GM12865 (cell line): ENCODE measurements at places on chromosomes 1 and 21.
A peak's percentile ranks its signal among the peaks of the same experiment; 100 is the strongest.

- no peak for DNase-seq
These were observed 27.9 kb downstream of the AXDND1 start for GRCh38 chr1:179393721-179394120.

DNA sequence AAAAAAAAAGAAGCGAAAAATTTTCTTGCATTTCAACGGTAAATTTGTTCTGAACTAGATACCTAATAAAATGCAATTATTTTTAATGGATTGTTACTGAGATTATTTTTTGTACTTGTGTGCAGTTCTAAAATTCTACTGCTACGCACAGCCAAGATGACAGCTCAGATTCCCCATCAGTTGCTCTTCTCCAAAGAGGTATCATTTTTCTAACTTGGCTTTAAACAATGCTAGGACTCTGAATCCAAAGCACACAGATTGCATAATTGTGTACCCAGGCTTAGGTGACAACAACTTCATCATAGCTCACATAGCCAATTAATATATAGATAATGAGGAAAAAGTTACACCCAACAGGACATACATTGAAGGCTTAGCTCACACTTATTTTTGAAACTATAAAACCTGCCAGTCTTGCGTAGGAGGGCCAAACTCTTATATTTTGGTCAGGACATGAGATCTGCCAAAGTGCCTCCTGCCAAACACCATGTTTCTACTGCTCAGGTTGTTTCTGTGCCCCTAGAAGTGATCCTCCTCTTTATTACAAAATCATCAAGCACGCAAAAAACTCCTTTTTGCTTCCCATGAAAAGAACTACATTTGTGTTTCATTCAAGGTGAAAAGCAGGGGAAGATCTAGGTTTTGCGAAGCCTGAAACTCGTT lies 10.6 kb upstream of the ZNHIT6 start:
- DNase-seq, result no peak

DNA sequence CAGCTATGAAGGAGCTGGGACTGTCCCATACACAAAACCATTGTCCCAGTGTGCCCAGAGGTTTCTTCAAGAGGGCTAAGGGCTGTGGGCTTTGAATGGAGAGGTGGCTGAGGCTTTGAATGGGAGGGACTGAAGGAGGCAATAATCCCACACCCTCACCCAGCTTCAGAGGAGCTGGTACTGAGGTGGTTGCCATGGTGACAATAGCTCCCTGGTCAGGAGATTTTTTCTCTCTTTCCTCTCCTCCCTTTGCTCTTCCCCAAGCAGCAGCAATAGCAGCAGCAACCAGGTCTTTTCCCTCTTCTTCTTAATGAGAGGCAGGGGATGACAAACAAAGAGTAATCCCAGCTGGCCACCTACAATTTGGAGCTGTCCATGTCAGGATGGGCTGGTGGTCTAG lies 1.6 kb downstream of the HPCAL4 start:
- DNase-seq, result no peak

GRCh38 chr1:225845571-225846259 lies 35.8 kb downstream of the EPHX1 start:
- peak; percentile 59 for DNase-seq

GRCh38 chr1:92808381-92808780 lies 23.5 kb upstream of the RPL5 start:
- no peak for DNase-seq

- no peak for DNase-seq
These were observed 6.9 kb downstream of the PLPP3 start for GRCh38 chr1:56572334-56573050.

DNA sequence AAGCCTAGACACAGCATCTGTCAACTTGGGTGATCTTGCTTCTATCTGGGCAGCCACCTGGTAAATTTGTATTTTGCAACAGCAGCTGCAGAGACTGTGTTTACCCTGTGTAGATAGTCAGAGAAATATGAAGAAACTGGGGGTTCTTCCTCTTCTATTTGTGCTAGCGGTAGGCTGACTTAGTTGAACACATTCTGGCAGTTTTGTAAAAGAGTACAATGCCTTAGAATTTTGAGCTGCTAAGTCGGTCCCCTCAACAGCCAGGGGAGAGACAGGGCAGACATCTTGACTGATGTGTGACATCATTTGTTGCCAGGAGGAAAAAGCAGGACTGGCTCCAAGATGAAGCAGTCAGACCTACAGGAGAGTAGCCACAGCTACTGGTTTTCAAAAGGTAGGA lies 53.7 kb downstream of the KCNJ6 start:
- DNase-seq, result peak; percentile 35

DNA sequence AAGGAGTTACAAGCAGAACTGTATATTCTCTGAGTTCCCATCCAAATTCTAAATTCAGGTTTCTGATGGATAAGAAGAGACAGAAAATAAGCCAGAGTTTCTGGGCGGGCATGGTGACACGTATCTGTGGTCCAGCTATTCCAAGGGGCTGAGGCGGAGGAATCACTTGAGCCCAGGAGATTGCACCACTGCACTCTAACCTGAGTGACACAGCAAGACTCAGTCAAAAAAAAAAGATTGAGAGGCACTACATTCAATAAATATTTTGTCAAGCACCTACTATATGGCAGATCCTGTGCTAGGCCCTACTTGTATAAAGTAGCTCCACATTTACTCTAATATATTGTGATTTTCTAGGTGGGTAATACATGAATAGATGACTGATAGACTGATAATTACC lies 6.4 kb upstream of the FRRS1 start:
- no peak for DNase-seq

DNA sequence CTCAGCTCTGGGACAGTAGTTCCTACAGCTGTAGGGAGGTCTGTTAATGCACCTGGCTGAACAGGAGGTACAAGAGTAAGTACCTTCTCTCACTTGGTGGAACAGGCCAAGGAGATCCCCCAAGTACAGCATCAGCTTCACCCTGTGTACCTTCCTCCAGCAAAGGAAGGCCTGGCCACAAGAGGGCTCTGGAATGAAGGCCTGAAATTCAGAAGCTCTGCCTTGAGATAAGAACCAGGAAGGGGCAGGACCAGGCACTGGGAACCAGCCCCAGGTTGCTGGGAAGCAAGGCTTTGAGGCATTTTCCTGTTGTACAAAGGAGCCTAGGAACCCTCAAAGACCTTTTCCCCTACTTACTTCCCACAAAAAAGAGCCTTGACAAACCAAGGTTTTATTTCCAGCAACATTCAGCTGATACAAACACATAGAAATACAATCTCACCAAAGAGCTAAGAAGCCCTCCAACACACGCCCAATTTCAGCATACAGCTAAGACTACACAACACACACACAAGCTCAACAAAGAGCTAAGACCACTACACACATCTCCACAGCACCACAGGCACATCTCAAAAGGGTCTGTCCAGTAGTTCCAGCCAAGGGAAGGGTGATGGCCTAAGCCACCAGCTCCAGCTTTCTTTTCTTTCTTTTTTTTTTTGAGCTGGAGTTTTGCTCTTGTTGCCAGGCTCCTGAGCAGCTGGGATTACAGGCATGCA lies 23.5 kb downstream of the F11R start:
- DNase-seq, result peak; percentile 73

DNA sequence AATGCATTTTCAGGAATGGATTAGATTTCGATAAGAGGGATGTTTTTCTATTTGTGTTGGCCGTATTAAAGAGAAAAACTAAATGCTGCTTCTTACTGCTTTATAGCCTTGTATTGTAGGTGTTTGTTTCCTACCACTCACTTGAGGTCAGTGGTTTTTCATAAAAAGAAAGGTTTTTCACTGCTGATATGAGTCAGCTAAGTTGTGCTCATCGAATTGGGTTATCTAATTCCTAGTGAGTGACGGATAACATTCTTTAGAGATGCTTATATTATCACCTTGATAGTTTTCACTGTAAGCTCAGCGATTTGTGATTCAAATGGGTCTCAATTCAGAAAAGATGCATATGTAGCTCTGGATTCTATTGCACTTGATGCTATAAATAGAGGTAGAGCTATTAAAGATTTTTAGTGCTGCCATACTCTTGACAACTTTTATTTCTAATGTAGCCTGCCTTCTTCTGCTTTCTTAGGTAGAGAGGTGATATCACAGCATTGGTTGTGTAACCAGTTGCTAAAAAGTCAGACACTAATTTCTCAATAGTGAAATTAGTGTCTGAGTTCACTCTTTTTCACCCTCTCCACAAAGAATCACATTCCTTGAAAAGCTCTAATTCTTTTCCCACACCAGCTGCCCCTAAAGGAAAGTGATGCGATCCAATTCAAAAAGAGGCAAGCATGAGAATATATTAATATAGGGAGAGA lies 180.0 kb downstream of the RASAL2 start:
- DNase-seq, result peak; percentile 10

- no peak for DNase-seq
These were observed at the start of gene KCNA2 for GRCh38 chr1:110605901-110606656. TSS of gene KCNA2 (minus strand) at chr1:110606358. CDS start at chr1:110604782, 1,576 bp downstream.

DNA sequence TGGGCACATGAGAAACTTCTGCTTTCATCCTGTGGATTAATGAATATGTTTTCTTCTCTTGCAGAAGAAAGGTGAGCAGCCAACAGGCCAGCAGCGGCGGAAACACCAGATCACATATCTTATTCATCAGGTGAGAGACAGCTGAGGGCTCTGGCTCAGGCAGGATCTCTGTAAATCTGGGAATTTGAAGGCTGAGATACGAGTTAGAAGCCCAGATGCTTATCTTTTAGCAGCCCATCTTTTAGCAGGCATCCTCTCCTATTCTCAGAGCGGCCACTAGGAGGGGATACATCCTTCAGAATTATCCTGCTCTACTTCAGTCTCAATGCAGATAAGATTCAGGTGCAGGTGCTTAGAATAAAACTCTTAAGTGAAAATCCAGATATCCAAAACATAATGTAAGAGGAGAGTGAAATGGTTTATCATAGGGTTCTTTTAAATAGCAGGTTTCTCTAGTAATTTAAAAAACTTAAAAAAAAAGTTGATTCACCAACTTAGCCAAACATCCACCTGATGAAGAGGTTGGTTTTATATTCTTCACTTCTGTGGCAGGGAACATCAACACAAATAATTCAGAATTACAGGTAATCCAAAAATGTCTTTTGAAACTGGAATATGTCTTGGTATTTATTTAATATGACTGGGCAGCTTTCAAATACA lies 19.3 kb downstream of the SH2D2A start:
- DNase-seq, result peak; percentile 69

DNA sequence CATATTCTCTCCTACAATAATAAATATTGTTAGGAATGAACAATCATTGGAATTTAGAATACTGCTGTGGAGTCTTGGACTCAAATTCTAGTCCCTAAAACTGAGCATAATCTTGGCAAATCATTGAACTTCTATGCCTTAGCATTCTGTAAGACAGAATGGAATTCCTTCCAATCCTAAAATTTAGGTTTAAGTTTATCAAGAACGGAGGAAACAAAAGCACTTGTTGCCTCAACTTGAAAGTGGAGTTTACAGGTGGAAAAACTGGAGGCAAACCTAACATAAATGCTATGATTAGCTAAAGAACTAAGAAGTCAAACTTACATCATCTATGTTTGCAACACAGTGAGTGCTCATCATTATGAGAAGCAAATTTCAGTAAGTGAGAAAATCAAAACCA lies 55.7 kb downstream of the BCL9 start:
- DNase-seq, result no peak

DNA sequence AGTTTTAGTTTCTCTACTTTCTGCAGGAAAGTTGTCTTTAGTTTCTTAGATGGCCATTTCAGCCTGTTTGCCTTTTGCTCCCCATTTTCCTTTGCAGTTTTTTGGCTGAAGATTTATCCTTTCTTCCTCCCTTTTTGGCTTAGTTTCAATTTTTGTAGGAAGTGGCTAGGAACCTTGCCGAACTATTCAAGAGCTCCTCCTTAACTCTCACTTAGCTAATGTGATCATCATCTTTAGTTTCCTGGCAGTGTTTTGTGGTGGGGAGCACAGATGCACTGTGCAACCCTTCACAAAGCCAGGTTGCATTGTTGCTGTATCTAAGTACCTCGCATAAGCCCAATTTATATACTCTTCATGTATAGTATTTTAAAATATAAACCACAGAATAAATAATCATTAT lies 28.8 kb upstream of the CCDC181 start:
- DNase-seq, result no peak

DNA sequence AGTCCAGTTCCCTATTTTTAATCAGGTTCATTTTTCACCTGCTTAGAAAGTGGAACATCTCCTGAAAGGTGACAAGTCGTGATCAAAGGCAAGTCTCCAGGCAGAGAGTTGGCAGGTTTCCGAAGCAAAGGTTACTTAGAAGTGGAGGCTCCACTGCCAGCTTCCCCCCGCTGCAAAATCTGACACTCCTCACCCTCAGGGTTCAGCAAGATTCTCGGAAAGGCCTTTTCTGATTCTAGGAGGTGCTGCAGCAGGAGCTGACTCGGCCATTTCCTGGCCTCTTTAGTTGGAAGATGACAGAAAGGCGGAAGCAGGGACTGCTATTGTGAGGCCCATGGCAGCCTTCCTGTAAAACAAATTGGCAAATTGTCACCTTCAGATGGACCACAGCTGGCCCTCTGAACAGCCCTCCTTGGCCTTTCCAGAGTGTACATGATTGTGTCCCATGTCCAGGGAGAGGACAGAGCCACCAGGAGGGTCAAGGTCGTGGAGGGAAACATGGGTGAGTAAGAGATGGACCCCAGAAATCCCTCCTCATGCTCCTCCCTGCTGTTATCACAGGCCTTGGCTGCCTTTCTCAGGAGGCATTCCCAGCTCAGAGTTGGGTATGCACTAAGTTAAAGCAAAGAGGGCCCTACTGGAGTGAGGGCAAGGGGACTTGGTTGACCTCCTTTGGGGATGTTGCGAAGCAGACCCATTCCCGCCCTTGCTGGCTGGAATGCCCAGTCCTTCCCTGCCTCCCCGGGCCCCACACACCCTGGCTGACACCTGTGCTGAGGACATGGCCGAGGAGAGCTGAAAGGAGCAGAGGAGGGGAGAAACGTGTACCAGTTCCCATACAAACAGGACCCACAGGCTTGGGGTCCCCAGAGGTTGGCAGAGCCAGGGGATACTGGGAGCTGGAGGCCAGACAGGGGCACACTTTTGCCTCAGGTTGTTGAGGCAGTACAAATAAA lies 115.5 kb upstream of the IRF2BP2 start:
- DNase-seq, result peak; percentile 46
